Esophagus squamous epithelium (tissue), 5 donors: ENCODE measurements at places on chromosomes 3 and 15.

GRCh38 chr3:14037211-14037610 lies 87.5 kb downstream of the CHCHD4 start:
- DNase-seq = no peak

GRCh38 chr3:107367353-107367752 lies 9.9 kb upstream of the CCDC54 start:
- no peak for DNase-seq

DNA sequence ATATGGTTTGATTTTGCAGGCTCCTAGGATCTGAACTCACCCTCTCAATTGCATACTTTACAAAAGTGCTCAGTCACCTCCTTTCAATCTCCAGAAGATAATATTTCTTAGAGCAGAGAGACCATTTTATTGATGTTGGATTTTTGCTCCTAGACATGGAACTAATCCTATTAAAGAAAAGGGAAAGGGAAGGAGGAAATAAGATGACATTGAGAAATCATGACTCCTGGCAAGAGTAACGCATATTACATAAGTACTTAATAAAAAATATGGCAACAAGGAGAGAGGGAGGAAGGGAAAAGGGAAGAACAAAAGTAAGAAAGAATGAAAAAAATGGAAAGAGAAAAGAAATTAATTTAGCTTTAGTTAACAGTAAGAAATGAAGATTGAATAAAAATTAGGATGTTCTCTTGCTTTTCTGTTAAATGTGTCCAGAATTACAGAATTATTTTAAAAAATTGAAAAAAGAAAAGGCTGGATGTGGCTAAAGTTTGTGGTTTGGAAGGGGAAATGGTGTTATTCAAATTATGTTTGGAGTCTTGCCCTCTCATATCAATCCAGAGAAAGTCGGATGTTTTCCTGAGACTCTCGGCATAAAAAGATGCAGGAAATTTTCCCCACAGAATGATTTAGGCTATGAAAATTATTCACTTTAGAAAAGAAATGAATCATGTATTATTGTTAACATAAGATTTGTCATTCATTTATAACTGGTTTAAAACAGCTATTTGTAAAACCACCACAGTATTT lies 474.0 kb downstream of the FGF12 start:
- DNase-seq = no peak

- DNase-seq = no peak
These were observed 46.9 kb upstream of the GAP43 start for GRCh38 chr3:115576325-115576875.

GRCh38 chr3:186255703-186256331 lies 106.2 kb downstream of the DGKG start:
- DNase-seq = no peak

GRCh38 chr3:23987356-23987755 lies 42.3 kb downstream of the NR1D2 start:
- DNase-seq = no peak

DNA sequence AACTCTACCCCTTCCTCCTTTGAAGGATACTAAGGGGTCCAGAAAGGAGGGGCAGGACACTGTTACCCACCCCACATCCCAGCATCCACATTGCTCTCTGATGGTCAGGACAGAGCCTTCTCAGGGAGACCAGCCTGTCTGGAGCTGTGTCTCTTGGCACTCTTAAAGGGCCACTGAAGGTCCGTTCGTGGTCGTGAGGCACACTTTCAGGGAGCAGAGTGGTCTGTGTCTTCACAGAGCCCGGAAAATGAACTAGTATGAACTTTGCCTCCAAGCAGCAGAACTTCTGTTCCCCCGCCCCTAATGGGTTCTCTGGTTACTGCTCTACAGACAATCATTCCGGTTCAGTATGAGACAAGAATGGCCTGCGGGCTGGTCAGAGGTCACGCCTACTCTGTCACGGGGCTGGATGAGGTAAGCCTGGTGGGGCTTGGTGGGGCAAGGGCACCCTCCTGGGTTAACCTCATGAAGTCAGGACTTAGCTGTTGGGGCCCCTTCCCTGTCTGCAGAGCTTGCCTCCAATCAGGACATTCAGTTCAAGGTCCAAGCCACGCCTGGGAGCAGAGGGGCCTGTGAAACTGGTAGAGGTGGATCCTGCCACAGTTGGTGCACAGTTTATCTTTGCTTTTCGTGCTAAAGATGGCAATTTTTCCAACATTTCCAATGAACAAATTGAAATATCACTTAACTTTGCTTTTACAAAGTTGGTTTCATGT lies 33.2 kb downstream of the CAPN3 start:
- DNase-seq = no peak

DNA sequence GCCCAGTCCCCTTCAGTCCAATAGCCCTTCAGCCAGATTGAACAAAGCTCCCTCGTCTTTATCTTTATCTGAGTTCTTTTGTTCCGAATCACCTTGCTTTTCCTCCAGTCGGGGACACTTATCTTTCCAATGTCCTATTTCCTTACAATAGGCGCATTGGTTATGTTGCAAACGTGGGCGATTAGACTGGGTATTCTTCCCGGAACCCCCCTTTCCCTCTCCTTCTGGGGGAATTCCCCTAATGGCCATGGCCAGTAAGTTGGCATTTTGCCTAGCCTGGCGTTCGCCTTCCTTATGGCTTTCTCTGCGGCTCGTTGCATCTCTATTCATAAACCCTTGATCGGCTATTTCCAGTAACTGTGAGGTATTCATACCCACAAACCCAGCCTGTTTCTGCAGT lies 82.2 kb upstream of the VEPH1 start:
- DNase-seq = no peak

DNA sequence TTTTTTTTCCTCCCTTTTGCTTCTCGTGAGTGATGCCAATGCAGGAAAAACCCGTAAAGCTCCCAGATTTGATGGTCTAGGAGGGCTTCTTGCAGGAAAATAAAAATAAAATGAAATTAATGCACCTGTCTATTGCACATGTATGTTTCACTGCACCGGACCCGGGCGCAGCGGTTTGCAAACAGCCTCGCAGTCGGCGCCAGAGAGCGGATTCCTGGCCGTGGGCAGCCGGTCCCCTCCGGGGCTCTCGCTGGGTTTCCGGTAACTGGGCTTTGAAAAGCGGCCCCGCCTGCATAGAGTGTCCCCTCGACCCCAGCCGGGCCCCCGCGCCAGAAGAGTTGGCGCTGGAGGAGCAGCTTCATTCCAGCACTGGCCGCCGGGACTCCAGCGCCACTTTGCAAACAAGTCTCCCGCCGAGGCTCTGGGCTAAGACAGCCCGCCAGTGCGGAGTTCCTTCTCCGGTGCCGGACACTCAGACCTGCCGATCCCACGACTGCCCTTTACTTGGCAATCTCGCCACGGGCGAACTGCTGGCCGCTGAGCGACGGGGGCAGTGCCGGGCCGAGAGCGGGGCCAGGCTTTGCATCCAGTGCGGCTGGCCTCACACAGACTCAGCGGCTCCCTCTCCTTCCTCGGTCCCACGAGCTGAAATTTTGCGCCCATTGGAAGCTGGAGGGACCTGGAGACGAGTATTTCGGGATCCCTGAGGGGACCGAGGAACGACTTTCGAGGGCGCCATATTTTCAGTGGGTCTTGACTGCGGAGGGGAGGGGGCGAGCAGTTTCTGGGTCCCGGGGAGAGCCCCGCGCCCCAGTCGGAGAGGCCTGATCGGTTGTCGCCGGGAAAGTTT lies 225.9 kb upstream of the C2CD4B start:
- no peak for DNase-seq

DNA sequence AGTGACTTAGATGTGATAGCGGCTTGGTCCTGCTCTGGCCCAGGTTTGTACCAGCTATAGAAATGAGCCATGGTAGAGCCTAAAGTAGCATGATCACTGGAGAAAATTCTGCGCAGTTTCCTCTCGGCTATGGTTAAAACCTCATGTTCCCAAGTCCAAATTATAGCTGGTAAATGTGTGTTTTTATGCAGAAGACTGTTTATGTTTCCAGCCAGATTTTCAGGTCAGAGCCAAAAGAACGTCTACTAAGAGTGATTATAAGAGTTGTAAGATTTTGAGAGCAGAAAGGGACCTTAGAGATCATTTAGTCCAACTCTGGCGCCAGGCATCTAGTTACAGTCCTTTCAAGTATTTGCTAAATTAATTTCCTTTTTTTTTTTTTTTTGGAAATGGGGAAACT lies 333.7 kb downstream of the LPP start:
- no peak for DNase-seq

- no peak for DNase-seq
These were observed 57.1 kb downstream of the FEM1B start for GRCh38 chr15:68334661-68335124.

DNA sequence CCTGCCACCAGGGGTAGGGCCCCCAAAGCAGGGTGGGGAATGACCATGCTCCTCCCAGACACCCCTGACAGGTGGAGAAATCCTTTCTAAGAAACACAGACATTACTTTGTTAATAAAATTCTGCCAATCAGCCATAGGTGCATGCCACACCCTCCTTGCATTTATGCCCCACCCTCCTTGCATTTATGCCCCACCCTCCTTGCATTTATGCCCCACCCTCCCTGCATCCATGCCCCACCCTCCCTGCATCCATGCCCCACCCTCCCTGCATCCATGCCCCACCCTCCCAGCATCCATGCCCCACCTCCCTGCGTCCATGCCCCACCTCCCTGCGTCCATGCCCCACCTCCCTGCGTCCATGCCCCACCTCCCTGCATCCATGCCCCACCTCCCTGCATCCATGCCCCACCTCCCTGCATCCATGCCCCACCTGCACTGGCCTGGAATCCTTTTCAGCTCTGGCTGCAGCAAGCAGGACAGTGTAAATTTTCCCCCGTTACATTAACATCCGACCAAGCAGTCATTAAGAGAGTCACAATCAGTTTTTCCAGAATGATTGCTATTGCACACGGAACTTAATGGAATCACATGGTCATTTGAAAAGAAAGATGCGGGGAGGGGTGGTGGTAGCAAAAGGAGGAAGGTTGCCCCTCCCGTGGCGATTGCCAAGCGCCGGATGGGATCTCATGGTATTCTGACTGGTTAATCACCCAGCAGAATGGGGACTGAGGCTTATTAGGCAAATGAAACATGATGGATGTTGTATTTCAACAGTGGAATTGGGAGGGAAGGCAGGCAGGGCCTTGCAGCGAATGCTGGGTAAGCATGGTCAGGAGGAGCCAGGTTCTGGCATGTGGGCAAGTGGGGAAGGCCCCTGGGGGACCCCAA lies 91.2 kb downstream of the TLE3 start:
- no peak for DNase-seq

- no peak for DNase-seq
These were observed 391.3 kb upstream of the TPRG1 start for GRCh38 chr3:188780193-188781147.
